Activated T-helper 2 cell treated with anti-CD3 and anti-CD28 coated beads, Interferon-gamma antibody, Interleukin-2, Interleukin-4, amounts not matched to agents 10 μg/mL and 5 μg/mL and 100 μg/mL, durations not matched to agents 14 hours and 24 hours and 36 hours (primary cell): ENCODE measurements at places on chromosomes 6 and 20. TPM values are rescaled to one million over a fixed set of nuclear protein-coding genes. Genes with fewer than 3 reads are reported as not detected.

DDAH2 gene
- total RNA-seq: 5.8 and 7.7 TPM in 2 replicates

BCLAF1 gene
- 228 and 242 TPM in 2 replicates for total RNA-seq

RBPJL gene
- total RNA-seq: not detected in 2 replicates

TMEM170B gene
- 0.62 and 0.78 TPM in 2 replicates for total RNA-seq

GJA1 gene
- total RNA-seq: not detected in 2 replicates

MUCL3 gene
- not detected in 2 replicates for total RNA-seq

C20orf141 gene
- total RNA-seq: not detected in 2 replicates

CALHM5 gene
- not detected in 2 replicates for total RNA-seq

THBD gene
- total RNA-seq: not detected in 2 replicates

TRIM31 gene
- not detected in 2 replicates for total RNA-seq

GSTA3 gene
- total RNA-seq: not detected in 2 replicates

CAP2 gene
- not detected in 2 replicates for total RNA-seq

POM121L2 gene
- total RNA-seq: not detected in 2 replicates

GRCh38 chr6:168660400-168660945, 219.5 kb downstream of the SMOC2 start:
- no peak for DNase-seq

GRCh38 chr20:17431621-17432364, 99.4 kb downstream of the BFSP1 start:
- no peak for DNase-seq

- DNase-seq: no peak
These were observed 59.0 kb upstream of the TMEM170B start for GRCh38 chr6:11478586-11478985.

DNA sequence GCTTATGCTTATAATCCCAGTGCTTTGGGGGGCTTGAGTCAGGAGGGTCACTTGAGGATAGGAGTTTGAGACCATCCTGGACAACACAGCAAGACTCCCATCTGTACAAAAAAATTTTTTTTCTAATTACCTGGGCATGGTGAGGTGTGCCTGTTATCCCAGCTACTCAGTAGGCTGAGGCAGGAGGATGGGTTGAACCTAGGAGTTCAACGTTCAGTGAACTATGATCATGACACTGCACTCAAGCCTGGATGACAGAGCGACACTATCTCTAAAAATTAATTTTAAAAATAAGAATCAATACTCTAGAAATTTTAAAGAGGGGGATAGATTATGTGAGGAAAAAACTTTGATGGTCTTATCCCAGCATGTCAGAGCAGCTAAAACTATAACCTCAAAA, 44.1 kb downstream of the SLC23A2 start:
- DNase-seq: no peak

- DNase-seq: no peak
These were observed 24.0 kb upstream of the THBS2 start for GRCh38 chr6:169277619-169278018.

GRCh38 chr20:8414586-8415274, 282.7 kb downstream of the PLCB1 start:
- no peak for DNase-seq

- DNase-seq: no peak
These were observed 195.9 kb downstream of the SASH1 start for GRCh38 chr6:148538261-148539190.

GRCh38 chr6:46221222-46221793, 50.5 kb upstream of the ENPP5 start:
- DNase-seq: no peak

DNA sequence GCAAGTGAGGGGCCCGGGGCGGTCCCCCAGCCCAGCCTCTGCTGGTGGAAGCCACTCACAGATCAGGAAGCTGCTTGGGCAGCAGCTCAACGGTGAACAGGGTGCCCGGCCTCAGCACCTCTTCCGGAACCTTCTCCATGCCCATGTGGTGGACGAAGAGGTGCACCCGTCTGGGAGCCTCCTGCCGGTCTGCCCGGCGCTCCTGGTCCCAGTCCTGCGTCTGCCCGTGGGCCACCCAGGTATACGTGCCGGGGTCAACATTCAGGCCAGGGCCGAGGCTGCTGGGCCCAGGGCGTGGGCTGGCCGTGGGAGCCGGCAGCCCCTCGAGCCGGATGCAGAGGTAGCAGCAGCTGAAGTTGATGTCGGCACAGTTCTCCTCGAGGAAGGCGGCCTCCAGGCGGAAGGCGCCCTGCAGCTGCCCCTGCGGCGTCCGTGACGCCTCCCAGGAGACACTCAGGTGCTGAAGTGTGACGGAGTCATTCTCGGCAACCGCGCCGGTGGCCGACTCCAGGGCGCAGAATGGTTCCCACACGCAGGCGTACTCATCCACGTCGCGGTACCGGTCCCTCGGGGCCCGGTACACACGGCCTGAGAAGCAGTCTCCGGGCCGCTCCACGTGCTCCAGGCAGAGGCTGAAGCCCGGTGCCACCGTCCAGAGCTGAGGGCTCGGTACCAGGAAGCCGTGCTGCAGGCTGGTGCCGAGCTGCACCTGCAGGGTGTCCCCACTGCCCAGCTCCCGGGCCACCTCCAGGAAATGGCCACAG, 8.7 kb downstream of the FNDC11 start:
- no peak for DNase-seq

DNA sequence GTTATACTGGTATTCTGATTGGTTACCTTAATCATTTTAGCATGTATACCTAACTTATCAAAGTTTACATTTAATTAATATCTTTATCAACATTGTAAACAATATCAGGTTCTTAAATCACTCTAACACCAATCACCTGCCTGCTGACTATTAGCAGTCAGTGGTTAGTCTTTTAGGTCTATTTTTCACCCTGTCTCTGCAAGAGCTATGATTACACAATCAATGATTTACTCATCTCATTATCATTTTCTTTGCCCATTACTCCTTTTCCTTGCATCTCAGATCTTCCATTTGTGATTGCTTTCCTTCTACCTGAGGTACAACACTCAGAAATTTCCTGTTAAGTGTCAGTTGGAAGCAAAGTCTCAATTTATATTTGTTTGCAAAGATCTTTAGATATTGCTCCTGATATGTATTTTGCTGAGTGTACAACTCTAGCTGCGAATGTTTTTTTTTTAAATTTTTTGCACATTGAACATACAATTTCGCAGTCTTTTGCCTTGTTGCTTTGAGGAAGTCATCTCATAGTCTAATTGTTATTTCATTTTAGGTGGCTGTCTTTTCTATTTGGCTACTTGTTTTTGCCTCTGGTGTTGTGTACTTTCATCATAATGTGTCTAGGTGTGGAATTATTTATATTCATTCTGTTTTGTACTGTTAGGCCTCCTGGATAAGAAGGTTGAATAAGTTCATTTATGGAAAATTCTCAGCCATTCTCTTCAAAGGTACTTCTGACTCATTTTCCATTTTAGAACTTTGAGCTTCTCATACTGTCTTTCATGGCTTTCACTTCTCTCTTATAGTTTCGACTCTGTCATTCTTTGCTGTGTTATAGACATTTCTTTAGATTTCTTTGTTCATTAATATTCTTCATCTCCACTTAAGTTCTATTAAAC, 104.9 kb upstream of the CEP162 start:
- DNase-seq: no peak

GRCh38 chr20:64049878-64050260, 430 bp upstream of the SOX18 start:
- no peak for DNase-seq

GRCh38 chr6:134637282-134637681, 312.6 kb downstream of the ALDH8A1 start:
- no peak for DNase-seq

DNA sequence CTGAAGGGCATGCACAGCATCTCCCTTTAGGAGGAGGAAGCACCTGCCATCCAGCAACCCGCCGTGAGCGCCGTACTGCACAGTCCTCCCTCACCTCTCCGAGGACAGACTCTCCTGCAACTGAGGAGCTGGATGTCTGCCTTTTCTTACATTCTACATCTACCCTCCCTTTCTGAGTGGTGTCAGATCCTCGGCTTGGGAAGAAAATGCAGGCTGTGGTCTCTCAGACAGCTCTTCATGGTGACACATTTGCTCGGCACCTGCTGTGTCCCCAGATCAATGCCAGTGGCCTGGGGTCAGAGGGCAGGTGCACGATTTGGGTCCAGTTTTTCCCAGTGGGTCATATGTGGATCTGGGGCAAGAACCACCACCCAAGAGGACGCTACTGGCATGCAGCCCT, 40.1 kb upstream of the BHLHE23 start:
- DNase-seq: no peak

DNA sequence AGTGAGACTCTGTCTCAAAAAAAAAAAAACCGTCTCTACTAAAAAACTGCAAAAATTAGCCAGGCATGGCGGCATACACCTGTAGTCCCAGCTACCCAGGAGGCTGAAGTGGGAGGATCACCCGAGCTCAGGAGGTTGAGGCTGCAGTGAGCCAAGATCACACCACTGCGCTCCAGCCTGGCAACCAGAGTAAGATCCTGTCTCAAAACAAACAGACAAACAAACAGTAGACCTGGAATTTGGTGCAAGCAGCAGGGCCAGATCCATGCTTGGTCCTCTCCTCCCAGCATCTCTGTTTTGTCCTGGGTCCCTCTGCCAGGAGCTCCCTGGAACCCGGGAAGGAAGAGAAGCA, 11.6 kb downstream of the RIPOR3 start:
- DNase-seq: no peak

DNA sequence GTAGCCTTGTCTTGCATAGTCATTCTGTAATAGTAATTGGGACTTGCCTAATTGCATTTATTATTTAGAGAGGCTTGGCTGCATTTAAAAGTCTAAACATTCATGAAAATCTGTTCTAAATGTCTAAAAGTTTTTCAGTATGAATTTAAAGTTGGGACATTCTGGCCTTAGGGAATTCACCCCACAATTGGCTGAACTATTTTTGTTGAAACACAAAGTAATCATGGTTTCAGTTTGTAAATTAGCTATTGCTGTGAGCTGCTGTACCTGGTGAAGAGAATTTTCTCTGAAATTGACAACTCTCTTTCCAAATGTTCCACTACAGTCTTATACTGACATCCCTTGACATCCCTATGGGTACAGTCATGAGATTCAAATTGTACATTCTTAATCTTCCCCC, 253.0 kb downstream of the FARS2 start:
- no peak for DNase-seq

DNA sequence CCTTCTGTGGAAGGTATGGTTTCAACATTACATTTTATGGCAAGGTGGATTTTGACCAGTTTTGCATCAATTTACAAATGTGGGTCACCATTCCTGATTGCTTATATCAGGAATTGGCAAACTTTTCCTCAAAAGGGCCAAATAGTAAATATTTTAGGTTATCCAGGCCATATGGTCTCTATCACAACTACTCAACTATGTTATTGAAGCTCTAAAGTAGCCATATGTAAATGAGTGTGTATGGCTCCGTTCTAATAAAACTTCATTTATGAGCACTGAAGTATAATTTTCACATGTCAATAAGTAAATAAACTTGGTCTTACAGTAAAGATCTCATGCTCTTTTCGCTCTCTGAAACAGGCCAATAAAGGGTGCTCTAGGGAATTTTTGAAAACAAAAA, 362.7 kb upstream of the SASH1 start:
- DNase-seq: no peak

DNA sequence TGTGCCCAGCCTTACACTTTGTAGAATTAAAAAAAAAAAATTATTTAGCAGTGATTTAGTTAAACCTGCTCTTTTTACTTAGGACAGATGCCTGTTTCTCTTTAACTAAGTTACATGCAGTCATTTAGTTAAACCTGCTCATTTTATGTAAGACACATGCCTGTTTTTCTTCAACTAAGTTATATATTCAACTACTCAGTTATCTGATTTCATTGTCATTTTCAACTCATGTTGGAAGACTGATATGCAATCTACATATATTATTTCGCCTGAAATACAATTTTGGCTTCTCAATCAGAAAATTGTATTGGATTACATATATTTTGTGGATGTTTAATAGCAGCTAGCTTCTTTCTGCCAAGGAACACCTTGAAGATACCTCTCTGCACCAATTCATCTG, 171.1 kb downstream of the COL19A1 start:
- DNase-seq: no peak

DNA sequence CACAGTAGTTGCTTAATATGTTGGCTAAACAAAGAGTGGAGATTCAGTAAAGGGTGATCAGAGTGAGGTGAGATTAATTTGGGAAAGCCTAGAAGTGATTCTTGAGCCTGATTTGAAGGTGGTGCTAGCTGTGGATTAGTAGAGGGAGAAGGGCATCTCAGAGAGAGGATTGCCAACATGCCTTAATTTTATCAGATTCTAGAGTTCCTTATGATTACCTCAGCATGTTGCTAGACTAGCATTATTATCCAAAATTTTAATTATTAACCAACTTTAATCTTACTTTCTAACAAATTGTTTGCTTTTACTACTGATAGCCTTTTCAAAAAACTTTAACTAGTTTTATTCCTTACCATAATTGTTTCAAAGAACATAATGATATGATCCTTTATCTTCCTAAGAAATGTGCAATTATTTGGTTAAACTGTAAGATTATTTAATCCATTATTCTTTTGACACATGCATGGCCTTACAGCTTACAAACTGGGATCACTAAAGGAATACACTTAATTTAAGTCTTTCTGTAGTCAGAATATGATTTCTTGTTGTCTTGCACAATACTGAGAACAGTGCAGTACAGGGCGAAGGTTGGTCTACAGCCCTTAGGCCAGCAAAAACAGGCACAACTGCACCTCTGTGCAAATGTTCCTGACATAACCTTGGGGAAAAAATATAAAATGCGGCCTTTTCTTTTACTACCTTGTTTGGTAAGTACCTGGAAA, 88.9 kb downstream of the SLC16A10 start:
- no peak for DNase-seq

DNA sequence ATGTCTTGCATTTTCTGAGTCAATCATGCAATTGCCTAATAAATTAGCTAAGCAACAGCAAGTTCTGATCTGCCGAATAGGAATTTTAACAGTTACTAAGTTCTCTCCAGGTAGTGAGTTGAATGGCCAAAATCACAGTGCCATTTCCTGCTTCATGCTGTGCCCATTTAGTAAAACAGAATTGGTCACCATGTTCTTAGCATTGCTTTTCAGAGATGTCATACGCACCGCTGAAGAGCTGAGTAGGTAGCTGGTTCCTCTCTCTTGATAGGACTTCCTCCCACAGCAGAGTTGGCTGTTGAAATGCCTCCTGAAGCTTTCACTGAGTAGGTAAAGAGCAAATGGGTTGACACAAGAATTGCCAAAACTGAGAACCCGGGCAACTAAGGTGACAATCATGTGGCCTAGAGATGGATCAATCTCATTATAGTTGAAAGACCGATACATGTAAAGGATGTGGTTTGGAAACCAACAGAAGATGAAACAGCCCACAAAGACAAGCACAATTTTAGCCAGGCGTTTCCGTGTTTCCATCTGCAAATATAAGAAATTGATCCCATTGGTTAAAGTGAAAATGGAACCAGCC, 57.1 kb upstream of the GJE1 start:
- DNase-seq: no peak

DNA sequence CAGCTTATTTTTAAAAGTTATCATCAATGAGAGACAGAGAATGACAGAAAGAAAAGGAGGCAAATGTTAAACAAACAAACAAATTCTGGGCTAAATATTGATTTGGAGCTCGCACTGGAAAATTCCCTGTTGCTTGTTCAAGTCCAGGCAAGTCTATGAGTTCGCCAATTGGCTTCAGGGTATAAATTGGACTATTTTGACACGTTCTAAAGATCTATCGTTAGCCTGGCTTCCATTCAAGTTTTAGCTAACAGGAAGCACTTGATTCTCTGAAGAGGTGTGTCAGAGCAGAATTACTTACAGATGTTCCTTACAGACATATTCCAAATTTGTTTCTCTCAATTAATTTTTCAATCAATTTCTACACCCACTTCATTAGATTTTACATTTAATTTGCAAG, 15.8 kb upstream of the RFPL4B start:
- no peak for DNase-seq

- DNase-seq: no peak
These were observed 70.6 kb downstream of the MTHFD1L start for GRCh38 chr6:150936021-150936555.
